ENCODE measurements at places on chromosomes 6 and 20.

GRCh38 chr6:136411025-136411325 is 121.3 kb upstream of the BCLAF1 start:
- DNase-seq = no peak

GRCh38 chr6:154370545-154370944 is 13.9 kb upstream of the IPCEF1 start:
- no peak for DNase-seq

DNA sequence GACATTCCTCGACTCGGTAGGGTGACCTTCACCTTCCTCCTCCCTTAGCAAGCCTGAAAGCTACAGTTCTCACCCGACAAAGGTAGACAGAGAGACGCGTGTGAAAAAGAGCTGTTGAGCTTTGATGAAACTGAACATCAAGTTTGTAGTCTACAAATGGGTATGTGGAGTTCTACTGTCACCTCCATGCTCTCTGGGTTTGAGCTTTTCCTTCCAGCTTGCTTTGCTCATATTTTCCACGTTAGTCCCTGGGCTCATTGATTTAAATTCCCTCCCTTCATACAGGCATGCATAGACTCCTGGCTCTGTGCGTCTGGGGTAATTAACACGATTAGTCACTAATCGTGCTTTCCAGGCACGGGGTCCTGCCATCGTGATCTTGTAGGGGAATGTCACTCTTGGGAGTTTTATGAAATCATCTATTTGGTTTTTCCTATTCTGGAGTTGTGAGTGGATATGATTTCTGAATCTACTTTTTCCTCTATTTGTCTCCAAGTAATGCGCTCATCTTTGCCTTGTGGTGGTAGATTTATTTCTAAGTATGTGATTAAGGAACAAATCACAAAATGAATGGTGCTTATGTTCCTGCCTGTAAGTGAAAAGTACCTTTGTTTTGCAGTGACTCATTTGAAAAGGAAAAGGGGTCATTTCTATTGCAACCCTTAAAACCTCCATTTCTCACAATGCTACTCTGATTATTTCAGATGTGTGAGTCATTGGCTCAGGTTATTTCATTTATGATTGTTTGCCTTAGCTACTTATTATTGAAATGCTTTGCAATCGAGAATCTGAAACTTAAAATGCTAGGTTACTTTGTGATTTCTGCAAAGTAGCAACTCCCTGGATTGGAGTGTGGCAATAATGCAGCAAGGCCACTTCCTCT is 154.6 kb downstream of the ZDHHC14 start:
- no peak for DNase-seq

DNA sequence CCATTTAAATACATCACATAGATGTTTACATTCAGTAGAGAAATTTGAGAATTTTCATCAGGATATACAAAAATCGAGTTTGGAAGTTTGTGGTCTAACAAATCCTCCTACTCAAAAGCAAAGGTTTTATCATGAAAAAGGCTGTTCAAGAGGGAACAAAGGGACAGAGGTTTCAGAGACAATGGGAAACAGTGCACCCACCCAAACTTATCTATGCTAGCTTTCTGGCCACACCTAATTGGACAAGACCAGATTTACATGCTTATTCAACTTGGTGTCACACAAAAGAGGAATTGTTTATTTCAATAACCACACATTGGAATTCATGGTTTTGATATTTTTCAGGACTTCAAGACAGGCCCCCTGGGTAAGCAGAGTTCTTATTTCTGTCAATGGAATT is 28.4 kb upstream of the RSPO3 start:
- no peak for DNase-seq

GRCh38 chr6:8174571-8174970 is 72.2 kb upstream of the EEF1E1 start:
- DNase-seq = no peak
